ENCODE measurements at places on chromosomes 13 and 19.

DNA sequence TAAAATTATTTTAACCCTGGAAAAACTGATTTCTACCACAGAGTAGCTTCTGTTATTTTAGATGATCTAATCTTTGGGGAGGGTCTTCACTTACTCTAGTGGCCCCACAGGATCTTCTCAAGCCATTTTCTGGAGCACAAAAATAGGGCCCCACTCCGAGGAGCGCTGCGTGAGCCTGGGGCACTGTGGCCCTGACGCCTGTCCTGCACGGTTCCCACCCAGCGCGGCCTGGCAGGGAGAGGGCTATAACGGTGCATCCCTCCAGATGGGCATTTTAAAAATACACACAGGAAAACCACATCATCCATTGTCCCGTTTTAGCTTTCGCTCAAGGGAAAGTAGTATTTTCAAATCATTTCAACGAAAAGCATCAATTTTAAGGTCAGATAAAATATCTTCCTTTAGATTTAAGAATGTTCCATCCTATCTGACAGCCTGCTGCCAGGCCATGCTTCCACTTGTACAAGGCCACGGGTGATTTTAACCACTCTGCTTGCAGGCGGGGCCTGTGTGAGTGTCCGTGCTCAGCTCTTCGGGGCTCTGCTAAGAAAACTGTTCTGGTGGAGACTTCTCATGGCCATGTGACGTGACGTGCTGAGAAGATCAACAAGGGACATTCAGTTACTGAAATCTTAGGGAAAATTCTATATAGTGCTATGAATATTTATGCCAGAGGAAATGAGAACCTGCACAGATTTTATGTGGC, 683.8 kb upstream of the SGCG start:
- DNase-seq: no peak

DNA sequence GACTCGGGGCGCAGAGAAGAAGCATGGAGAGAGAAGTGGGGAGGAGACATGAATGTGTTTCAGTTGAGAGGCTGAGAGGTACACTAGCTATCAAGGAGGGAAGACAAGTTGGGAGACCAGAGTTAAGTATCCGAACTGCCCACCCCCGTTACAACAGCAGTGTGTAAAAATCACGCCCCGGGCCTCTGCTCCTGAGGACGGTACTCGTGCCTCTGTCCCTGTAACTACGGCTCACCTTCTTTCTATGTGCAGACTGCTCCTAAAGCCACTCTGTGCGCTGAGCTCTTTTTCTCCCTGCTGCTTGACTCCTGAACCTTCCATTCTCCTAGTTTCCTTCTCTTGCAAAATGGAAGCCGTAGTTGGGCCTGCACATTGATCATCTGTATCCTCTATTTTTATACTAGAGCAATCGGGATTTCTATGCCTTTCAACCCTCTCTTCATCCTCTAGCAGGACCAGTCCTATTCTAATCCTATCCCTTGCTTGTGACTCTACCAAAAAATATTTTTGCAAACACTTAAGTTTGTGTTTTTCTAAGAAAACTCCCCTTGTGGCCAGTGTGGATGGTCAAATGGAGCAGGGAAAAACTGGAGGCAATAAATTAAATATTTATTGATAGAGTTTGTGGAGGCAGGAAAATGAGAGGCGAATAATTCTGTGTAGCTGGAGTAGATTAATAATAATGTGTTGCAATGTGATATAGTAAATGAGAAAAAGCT, 569 bp downstream of the POLR1D start:
- peak; percentile 63 for DNase-seq

GRCh38 chr13:113393226-113393562, 29.3 kb upstream of the GRTP1 start:
- DNase-seq: no peak

- no peak for DNase-seq
These were observed 175.2 kb downstream of the PAN3 start for GRCh38 chr13:28313579-28313978.

GRCh38 chr13:28566891-28567290, 72.0 kb upstream of the FLT1 start:
- no peak for DNase-seq

DNA sequence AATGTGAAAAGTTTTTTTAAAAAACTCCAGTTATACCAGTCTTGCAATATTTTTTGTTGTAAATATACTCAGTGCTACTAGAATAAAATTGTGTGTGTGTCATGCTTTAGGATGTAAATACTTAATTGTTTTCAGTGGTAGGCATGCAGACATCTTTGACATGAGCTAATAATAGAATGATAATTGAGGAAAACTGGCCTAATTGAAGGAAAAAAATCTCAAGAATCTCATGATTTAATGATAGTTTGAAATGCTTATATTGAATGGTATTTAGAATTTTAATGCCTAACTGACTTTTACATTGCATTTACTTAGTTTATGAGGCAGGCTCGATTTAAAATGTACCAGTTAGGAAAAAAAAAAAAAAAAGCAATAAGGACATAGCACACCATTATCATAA, 3.2 kb upstream of the MAB21L1 start:
- no peak for DNase-seq

DNA sequence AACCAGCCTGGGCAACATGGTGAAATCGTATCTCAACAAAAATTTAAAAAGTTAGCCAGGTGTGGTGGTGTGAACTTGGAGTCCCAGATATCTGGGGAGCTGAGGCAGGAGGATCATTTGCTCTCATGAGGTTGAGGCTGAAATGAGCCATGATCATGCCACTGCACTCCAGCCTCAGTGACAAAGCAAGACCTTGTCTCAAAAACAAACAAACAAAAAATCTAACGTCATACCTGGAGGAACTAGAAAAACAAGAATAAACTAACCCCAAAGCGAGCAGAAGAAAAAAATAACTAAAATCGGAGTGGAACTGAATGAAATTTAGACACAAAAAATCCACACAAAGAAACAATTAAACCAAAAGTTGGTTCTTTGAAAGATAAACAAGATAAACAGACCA, 1885.1 kb downstream of the OLFM4 start:
- no peak for DNase-seq

- DNase-seq: no peak
These were observed 352.5 kb downstream of the DNAJC15 start for GRCh38 chr13:43375797-43376465.

DNA sequence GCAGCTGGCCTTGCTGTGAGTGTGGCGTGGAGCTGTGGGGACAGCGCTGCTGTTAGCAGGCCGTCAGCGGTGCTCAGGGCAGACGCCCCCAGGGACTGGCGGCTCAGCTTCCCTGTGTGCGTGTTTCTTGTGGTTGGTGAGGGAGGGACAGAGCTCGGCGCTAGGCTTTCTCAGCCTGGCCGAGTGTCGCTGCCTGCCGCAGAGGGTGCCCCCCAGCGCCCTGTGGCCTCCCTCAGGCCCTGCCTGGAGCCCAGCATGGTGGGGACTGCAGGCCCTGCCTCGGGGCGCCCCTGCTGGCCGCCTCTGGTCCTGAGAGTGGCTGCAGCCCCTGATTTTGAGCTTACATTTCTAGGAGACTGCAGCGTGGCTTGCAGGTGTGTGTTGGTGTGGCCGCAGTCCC, 35.5 kb downstream of the DOT1L start:
- DNase-seq: no peak

- no peak for DNase-seq
These were observed 8.1 kb upstream of the CARM1 start for GRCh38 chr19:10863107-10863717.

DNA sequence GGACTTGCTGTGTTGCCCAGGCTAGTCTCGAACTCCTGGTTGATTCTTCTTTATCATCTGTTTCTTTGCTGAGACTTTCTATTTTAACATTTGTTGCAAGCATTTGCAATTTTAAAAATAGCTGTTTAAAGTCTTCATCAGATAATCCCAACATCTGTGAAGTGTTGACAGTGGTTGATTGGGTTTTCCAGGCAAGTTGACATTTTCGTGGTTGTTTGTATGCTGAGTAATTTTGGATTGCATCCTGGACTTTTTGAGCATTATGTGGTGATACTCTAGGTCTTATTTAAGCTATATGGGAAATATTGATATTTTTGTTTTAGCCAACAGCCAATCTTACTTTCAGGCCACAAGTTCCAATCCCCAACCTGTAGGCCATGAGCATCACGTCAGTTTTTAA, 25.1 kb downstream of the AP1M1 start:
- no peak for DNase-seq

- no peak for DNase-seq
These were observed 285.9 kb downstream of the DNAJC15 start for GRCh38 chr13:43309311-43309710.

DNA sequence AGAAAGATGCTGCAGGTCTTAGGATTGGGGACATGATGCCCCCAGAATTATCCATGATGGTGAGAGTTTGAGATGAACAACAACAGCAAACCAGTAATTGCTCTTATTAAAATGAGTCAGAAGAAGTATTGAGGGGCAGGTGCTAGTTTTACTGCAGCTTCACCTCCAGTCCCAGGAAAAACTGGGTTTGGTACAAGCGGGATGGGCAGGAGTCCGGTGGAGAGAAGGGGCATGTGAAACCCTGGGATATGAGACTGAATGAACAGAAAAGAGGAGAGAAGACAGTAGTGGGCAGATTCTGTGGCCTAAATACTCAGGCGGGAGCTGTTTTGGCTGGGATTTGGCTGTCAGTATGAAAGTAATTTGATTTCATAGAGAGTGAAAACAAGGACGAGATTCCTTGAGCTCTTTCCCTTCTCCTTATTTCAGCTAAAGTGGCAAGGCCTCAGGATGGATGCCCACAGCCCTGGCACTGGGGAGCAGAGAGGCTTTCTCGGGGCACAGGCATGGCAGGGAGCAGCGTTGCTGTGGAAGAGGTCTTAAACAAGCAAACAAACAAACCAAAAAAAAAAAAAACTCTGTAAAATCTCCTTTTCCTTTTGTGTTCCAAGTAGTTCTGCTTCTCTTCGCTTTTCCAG, 30.7 kb downstream of the NFIX start:
- DNase-seq: no peak

- no peak for DNase-seq
These were observed 1.5 kb downstream of the ZNF101 start for GRCh38 chr19:19670070-19670551.

- no peak for DNase-seq
These were observed 15.6 kb upstream of the NANOS3 start for GRCh38 chr19:13861392-13861713.

GRCh38 chr19:44808463-44809371, at the start of gene BCAM:
BCAM (plus strand) TSS chr19:44809103; CDS start chr19:44809125, 22 bp downstream.
- DNase-seq: no peak

GRCh38 chr13:109010912-109011311, 381.5 kb downstream of the MYO16 start:
- no peak for DNase-seq
